ENCODE measurements at places on chromosomes 12 and 14.

DNA sequence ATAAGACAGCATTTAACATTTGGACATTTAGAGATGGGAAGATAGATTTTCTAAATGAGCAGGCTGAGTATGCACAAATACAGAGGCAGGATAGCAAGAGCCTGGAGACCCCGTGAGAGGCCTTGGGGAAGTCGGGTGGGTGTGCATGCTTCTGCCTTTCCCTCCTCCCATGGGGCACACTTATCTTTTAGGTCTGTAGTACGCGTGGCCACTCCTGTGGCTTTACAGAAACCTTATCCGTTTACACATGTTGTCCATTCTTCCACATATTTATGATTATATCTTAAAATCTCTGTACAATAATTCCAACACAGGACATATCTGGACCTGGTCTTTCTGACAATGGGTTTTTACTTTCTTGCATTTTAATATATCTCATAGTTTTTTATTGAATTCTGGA, 33.6 kb downstream of the GYS2 start:
- no peak for DNase-seq

GRCh38 chr14:57659052-57659451, 165.4 kb upstream of the CCDC198 start:
- no peak for DNase-seq

- no peak for DNase-seq
These were observed 907 bp upstream of the EFS start for GRCh38 chr14:23365732-23366425.

DNA sequence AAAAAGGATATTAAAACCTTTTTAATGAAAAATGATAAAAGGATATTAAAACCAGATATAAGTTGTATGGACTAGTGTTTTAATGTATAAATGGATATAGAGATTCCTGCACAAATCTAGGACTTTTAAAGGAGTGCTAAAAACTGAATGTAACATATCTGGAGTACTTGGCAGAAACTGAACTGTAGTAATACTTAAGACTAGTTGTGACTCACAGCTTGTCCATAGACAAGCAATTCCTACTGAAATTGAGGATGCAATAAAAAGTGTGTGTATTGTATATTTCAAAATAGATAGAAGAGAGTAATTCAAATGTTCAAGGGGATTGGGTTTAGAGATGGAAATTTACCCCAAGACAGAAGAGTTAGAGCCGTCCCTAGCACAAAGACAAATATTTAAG, 59.6 kb downstream of the FBXO33 start:
- no peak for DNase-seq

- no peak for DNase-seq
These were observed 2.2 kb downstream of the DACT1 start for GRCh38 chr14:58639842-58640484.
